ENCODE measurements at places on chromosomes 11 and 22.

DNA sequence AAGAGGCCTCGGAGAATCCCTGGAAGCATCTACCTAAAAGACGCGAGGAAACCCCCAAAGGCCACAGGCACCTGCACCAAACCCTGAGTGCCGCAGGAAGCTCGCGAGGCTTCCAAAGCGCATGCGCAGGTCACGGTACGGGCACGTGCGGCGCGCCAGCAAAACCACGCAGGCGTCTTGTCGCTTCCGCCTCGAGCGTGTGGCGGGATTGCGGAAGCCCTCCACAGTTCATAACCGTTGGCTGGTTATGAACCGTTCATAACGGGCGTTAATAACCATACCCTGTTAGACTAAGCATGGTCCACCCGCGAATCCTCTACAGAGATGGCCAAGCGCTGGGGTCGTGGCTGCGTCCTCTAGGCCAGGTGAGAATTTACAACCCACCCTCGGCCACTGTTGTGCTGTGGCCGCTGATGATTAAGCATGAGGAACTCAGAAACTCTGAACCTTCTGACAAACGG, 46.4 kb downstream of the MORC2 start:
- DNase-seq = peak; percentile 92

DNA sequence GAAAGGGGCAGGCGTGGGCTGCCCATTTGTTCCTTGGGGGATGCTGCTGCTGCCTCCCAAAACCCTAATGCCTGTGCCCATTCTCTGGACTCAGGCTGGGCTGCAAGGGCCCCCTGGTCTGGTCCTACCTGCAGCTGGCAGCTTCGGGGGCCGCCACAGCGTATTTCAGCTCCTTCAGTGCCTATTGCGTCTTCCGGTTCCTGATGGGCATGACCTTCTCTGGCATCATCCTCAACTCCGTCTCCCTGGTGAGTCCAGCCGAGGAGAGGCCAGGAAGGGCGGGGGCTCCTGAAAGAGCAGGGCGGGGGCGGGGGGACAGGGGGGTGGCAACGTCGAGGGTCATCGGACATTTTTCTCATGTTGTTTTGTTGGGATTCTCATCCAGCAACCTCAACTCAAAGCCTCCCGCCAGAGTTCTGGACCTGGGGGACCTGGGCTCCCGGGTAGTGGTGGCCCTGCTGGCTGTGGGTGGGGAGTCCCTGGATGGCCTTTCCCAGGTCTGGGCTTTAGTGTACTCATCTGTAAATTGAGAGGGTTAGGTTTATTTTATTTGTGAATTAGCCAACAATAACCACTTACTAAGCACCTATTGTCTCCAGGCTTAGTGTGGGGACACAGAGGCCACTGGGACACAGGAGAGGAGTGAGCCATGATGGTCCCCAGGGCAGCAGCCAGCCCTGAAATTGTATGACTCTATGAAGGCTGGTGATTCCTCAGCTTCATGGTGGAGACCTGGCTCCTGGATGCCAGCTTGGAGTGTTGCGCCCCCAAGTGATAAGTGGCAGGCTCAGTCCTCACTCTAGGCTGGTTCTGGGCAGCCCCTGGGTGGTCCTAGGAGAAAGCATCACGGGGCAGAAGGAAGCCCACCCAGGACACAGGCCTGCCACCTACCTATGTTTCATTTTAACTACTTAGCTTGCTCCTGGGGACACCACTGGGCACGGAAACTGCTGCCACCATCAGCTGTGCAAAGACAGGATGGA, 36.0 kb downstream of the CAPN1 start:
- no peak for DNase-seq

DNA sequence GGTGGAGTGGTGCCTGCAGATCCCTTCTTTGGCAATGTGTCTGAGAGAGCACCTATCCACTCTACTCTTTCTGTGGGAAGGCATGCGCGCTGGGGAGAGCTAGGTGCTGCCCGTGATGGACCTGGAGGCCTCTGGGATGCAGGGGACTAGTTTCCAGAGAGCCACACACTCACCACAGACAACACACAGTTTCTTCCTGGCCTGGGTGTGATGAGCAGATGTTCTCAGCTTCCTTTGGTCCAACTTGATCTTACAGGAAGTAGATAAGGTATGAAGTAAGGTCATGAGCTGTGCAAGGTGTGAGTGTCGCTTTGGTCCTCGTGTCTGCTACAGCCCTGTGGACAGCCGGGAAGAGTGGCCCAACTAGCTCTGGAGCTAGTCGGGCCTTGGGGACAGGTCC, 27.3 kb upstream of the SUSD2 start:
- peak; percentile 60 for DNase-seq

DNA sequence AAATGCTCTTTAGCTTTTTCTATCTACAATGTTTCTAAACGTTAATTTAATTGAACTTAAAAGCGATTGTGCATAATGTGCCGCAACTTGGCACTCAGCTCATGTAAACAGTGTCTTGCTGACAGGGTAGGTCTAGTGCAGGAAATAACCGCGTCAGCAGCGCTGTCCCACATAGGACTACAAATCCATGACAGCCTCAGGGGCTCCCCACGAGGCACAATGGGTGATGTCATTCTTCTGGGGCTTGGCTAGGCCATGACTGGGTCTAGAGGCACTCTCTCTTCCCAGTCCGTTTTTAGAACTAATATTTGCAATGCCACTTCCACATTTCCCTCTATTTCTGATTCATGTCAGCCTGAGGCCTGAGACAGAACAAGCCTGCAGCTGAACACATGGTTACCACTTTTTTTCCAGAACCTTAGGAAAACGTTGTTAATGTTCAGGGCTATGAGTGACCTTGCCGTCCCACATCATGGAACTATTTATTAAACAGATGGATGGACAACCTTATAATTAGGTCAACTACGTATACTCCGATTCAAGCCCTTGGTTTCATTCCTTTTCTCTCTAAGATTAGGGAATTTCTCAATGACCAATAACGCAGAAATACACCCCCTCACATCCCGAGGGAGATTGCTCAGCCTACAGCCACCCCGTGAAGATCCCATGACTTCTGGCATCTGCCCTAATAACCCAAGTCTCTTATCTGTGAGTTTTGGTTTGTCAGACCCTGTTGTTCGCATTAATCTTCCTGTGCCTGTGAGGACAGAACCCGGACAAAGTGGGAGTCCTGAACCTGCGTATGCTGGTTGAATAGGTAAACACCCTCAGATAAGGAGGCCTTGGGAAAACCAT, 19.4 kb upstream of the SNX32 start:
- DNase-seq = no peak

- no peak for DNase-seq
These were observed 3.1 kb downstream of the GRIK4 start for GRCh38 chr11:120514541-120515121.
